ENCODE measurements at places on chromosomes 2 and 18.

DNA sequence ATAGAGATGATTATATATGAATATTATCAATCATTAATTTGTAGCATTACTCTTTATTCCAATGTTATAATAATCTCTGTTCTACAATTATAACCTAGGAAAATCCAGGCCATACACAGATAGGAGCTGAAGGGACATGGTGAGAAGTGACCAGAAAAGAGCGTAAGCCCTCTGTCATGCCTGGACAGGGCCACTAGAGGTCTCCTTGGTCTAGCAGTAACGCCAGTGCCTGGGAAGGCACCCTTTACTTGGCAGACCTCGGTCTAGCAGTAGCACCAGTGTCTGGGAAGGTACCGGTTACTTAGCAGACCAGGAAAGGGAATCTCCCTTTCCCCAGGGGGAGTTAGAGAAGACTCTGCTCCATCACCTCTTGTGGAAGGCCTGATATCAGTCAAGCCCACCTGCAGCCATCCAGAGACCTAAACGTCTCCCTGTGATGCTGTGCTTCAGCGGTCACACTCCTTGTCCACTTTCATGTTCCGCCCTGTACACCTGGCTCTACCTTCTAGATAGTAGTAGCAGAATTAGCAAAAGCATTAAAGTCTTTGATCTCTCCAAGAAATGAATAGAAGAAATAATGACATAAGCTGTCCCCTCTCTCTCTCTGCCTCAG lies 447.5 kb upstream of the FSIP2 start:
- peak; percentile 73 for DNase-seq

- no peak for DNase-seq
These were observed 47.5 kb upstream of the SPATS2L start for GRCh38 chr2:200258881-200259576.

DNA sequence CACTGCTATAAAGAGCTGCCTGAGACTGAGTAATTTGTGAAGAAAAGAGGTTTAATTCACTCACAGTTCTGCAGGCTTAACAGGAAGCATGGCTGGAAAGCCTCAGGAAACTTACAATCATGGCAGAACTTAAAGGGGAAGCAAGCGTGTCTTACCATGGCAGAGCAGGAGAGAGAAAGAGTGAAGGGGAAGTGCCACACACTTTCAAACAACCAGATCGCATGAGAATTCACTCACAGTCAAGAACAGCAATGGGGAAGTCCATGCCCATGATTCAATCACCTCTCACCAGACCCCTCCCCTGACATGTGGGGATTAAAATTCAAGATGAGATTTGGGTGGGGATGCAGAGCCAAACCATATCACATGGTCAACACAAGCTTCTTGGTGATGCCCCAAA lies 34.7 kb upstream of the CDK5R2 start:
- DNase-seq = no peak

DNA sequence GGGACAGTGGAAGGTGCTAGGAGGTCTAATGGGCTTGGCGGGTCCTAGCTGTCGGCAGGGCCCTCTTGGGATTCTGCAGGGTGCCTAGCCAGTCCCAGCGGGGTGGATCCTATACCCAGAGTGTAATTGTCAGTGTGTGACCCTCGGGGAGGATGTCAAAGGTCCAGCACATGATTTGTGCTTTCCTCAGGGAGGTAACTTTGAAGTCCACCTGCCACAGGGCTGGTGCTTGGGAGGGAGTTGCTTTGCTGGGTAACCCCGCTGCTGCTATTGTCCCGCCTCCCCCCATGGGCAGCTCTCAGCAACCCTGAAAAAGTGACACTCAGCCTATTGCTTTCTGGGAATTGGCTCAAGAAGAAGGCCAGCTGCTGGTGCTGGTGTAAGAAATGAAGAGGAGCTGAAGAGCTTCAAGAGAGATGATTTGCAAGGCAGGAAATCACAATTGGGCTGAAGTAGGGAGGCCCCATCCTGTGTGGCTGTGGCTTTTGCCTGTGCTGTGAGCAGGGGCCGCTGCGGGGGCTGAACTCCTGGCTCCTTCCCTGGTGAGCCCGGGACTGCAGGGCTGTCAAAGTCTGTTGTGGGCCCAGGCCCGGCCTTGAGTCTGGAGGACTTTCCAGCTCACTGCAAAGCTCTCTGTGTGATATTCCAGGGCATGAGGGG lies 36.4 kb downstream of the EMILIN2 start:
- no peak for DNase-seq
